ENCODE measurements at places on chromosomes 3 and 15. TPM values are rescaled to one million over a fixed set of nuclear protein-coding genes. Genes with fewer than 3 reads are reported as not detected.

Gene HCLS1
- total RNA-seq, result 241 TPM

Gene POPDC2
- 1.3 TPM for total RNA-seq

Gene CADM2
- not detected for total RNA-seq

Gene UBE2E1
- total RNA-seq, result 142 TPM

Gene KCNMB3
- total RNA-seq, result not detected

Gene FEZF2
- total RNA-seq, result not detected

Gene WDR93
- not detected for total RNA-seq

Gene CP
- total RNA-seq, result not detected

Gene GPR171
- total RNA-seq, result not detected

Gene SKOR1
- total RNA-seq, result 1.6 TPM

Gene TGFBR2
- 29.5 TPM for total RNA-seq

Gene CPN2
- total RNA-seq, result not detected

Gene STRIT1
- not detected for total RNA-seq

Gene MYL3
- total RNA-seq, result not detected

Gene LTF
- total RNA-seq, result not detected

Gene UPK1B
- total RNA-seq, result not detected

Gene CRABP1
- not detected for total RNA-seq

Gene LRIG1
- total RNA-seq, result 84.2 TPM

Gene CMTM8
- total RNA-seq, result 2.7 TPM

Gene ATP13A3
- total RNA-seq, result 79.5 TPM

Gene IL17RC
- not detected for total RNA-seq

Gene KCNH8
- total RNA-seq, result 1.1 TPM

Gene PTH1R
- not detected for total RNA-seq

Gene RPS27L
- 60.3 TPM for total RNA-seq

Gene CYP8B1
- not detected for total RNA-seq

Gene DNASE1L3
- total RNA-seq, result 1.3 TPM

Gene CCDC9B
- 1.4 TPM for total RNA-seq

Gene CEMIP
- total RNA-seq, result not detected

Gene USP19
- 69.4 TPM for total RNA-seq

Gene SERPINI2
- total RNA-seq, result not detected

Gene TGM5
- total RNA-seq, result not detected

Gene IGDCC3
- not detected for total RNA-seq

Gene EPHB1
- 1.3 TPM for total RNA-seq

Gene GREM1
- not detected for total RNA-seq

Gene TGM4
- total RNA-seq, result not detected

Gene ITPKA
- not detected for total RNA-seq

Gene TRPC1
- total RNA-seq, result 3.4 TPM

Gene PLA1A
- total RNA-seq, result not detected

Gene ENTPD3
- not detected for total RNA-seq

Gene NPAP1
- total RNA-seq, result not detected

Gene MST1R
- 0.38 TPM for total RNA-seq

Gene ZDHHC23
- total RNA-seq, result 51.9 TPM

Gene CHRNA7
- total RNA-seq, result not detected

Gene ARNT2
- not detected for total RNA-seq

Gene SEC62
- total RNA-seq, result 176 TPM

Gene RAB7A
- 143 TPM for total RNA-seq

Gene CDHR4
- not detected for total RNA-seq

Gene DPPA2
- not detected for total RNA-seq

Gene ADPRH
- not detected for total RNA-seq

Data from OCI-LY7 (cell line).